Activated CD4-positive, alpha-beta memory T cell treated with anti-CD3 and anti-CD28 coated beads, Interleukin-2, amount 10 ng/mL, durations not matched to agents 7 days and 5 days (primary cell): ENCODE measurements at places on chromosomes 2 and 18.

DNA sequence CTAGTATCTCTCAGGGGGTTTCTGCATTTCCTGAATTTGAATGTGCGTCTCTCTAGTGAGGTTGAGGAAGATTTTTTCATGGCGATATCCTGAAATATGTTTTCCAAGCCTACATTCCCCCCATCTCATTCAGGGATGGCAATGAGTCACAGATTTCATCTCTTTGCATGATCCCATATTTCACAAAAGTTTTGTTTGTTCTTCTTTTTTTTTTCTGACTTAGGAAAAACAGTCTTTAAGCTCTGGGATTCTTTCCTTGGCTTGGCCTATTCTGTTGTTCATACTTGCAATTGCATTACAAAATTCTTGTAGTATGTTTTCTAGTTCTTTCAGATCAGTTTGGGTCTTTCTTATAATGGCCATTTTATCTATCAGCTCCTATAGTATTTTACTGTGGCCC lies 136.5 kb downstream of the DSEL start:
- no peak for DNase-seq

DNA sequence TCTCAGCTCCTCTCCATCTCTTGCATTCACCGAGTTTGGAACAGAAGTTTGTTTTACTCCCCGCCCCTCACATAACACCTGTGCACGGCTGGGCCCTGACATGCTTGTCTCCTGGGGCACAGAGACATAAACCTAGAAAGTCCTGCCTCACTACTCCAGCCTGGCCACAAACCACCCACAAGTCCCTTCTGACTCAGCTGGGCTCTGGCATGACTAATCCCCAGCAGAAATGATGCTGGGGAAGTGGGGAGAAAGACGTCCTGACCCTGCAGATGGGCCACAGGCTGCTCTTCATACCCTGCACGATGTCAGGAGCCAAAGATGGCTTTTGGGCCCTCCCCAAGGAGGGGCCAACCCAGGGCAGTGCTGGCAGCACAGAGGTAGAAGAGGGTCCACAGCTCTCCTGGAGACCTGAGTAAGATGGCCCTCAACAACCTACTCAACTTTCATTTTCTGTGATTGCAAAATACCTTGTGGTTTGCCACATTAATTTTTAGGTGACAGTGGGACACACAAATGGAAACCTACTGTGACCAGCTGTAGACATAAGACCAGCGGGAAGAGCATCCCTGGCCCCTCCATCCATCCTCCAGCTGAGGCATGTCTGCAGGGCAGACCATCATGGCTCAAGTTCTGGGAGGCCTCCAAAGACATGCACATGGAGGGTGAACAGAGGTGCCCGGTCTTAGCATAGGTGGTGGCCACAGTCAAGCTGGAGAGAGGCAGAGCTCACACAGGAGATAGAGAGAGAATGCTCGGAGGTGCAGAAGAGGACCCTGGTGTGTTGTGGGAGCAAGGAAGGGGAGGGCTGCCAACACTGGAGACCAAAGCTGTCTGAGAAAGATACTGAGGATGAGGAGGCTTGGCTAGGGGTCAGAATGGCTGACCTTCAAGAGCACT lies 40.0 kb downstream of the DNMT3A start:
- peak; percentile 88 for DNase-seq

GRCh38 chr18:32455361-32455760 lies 15.3 kb downstream of the GAREM1 start:
- no peak for DNase-seq

DNA sequence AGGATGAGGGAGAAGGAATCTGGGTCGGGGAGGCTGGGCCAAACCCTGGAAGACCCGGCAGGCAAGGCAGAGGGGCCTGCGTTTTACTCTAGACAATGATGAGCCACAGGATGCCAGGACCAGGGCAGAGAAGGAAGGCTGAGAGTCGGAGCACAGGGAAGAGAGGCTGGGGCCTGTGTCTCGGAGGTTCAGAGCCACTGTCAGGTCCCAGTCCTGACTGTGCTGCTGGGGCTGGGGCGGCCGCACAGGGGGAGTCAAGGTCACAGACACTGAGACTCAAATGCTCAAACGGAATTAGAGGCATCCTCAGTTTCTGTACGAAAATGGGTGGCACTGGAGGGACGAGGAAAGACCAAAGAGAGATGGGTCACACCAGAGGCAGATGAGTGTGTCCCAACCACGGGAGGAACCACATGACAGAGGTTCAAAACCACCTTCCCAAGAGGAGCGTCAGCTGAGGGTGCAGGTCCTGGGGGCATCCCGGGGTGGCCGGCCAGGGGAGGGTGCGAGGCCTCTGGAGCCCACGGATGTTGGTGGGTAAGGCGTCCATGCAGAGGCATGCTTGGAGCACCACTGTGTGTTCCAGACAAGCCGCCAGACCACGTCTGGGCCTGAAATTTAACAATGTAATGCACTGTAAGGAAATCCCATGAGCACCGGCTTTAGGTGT lies 14.7 kb downstream of the HDAC4 start:
- no peak for DNase-seq

DNA sequence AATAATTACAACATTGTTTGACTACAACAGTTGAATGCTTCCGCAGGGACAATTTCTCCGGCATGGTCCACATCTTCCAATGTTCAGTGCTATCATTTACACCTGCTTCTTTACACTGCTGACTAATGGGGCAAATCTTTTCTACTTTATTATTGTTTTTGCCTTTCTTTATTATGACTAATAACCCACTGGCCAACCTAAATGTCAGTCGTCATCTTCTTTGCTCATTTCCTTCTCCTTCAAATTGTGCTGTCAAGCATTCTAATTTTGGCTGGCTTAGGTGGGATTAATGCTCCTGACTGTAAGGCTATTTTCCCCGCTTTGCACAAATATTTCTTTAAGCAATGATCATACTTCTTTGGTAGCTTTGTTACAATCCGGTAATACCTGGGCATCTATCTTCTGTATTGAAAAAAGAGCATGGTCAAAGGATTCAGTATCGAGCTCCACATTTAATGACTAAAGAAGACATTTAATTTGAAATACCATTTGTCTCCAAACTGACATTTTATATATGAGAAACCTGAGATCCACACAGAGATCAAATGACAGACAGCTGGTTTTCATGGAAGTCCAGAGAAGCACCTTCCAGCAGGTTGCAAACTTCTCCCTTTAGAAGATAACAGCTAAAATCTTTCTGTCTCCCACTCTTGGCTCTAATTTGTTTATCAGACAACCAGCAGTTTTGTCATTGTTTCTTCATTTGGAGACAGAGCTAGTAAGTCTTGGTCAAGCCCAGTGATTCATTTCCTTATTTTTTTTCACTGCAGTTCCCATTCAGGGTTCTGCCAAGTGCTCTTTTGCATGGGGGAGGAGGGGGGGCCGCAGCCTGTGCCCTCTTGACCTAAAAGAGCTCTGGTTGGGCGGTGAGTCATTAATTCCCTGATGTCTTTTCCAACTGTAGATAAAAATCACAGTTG lies 132.9 kb downstream of the SOCS6 start:
- no peak for DNase-seq

DNA sequence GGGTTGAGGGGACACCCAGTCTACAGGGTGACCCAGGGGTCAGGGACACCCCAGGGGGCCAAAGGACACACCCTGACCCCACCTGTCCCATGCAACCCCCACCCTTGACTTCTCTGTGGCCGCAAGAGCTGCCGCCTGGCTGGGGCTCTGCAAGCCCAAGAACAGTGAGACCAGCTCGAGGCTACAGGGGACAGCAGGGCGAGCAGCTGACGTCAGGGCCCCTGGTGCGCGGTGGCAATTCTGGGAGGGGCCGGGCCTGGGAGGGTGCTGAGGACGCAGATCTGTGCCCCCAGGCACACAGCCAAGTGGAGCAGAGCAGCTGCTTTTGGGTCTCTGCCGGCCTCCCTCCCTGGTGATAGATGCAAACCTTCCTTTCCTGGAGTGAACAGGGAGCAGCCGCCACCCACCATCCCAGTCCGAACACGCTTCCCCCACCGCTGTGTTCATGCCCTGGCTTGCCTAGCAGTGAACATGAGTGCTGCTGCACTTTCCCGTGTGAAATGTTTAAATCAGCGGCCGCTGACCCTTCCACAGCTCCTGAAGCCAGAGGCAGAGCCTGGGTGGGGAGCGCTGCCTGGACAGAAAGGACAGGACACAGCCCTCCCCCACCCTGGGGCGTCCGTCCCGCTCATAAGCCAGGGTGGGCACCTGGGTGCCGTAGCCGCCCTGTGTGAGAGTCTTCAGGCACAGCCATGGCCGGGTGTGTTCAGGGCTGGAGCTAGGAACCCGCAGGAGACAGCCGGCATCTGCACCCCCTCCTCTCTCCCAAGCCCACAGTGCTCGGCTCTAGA lies 46.9 kb downstream of the SLC66A2 start:
- peak; percentile 13 for DNase-seq

- no peak for DNase-seq
Observed at GRCh38 chr18:68394705-68395104, 320.2 kb downstream of the TMX3 start.

- no peak for DNase-seq
Observed at GRCh38 chr18:9436206-9436929, 38.9 kb upstream of the RALBP1 start.

GRCh38 chr2:236210536-236210935 lies 42.4 kb upstream of the GBX2 start:
- DNase-seq = no peak

- peak; percentile 80 for DNase-seq
Observed at GRCh38 chr2:69946351-69947324, 14.8 kb downstream of the ASPRV1 start.

- no peak for DNase-seq
Observed at GRCh38 chr2:119431155-119431975, at the start of gene TMEM37. Gene TMEM37, plus strand, starts transcription at chr2:119431854. Its CDS starts 50 bp downstream, at chr2:119431904.

DNA sequence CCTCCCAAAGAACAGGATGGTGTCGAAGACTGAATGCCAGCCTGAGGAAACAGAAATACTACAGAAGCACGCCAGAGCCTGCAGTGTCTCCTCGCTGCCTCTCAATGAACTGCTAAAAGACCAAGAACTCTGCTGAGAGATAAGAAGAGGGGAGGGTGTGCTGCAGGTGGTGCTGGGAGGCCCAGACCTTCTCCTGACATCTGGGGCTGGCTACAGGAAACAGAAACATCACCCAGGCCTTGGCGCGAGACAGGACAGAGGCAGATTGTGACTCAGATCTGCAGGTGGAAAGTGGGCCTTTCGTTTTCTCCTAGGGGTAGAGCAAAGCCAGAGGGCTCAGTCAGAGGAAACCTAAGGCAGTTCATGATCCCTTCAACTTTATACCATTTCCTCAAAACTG lies 250.3 kb upstream of the TCF4 start:
- no peak for DNase-seq

GRCh38 chr2:64809216-64809615 lies 155.5 kb upstream of the SERTAD2 start:
- DNase-seq = no peak

DNA sequence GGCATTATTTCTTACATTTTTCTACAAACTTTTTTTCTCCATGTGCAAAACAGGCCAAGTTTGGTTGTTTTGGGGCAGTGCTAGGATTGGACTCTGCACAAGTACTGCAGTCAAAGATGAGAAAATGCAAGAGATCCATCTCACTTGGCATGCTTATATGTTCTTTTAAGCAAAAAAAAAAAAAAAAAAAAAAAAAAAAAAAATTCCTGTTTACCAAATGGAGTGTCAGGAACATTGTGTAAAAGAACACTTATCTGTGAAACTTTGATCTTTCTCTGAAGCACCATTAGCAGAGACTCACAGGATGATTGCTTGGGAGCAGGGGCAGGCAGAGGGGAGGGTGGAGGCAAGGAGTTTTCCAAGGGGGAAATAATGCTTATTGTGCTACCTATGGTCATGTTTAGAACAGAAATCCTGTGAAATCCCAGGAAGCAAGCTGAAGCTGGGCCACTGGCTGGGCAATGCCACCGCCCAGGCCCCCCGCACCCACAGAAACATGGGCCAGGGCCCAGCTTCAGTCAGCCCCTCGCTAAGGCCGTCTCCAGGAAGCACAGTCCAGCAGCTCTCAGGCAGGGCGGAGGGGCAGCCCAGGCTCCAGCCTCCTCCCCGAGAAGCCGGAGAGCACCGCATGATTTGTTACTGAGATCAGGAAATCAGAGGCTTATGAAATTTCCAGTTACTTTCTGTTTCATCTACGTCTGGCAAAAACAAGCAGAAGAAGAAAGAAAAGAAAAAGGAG lies 229.4 kb downstream of the ZNF516 start:
- DNase-seq = no peak

- no peak for DNase-seq
Observed at GRCh38 chr2:169189132-169189531, 119.8 kb downstream of the DHRS9 start.

DNA sequence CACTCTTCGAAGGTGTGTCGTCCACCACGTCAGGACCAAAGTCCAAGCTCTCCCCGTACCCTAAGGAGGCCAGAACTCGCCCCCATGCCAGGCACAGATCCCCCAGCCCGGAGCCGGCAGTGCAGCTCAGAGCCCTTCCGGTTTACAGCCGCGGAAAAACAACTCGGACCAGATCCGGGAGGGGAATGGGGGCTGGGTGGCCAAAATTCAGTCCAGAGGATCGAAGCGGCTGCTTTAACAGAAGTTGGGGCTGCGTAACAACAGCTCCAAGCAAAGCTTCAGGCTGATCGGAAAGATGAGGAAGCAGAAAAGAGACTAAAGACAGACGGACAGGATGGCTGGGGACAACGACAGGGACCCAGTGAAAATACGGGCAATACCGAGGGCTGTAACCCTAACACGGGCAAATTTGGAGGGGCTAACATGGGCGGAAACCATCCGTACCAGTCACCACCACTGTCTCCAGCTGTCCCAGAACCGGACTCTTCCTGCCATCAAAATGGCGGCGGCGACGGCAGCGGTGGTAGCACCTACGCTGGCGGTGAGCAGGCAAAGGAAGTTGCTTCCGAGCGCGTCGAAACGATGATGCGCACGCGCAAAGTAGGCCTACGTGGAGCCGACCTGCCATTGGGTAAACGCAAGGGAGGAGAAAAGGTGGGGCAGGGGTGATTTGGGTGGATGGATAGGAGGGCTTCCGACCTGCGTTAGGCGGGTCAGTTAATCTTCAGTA lies at the start of gene MMADHC:
MMADHC (minus strand) TSS at position 556 of the 730 bp plus-strand sequence. CDS start 678 bp downstream, outside the sequence.
- DNase-seq = peak; percentile 95
